ENCODE measurements at places on chromosomes 16 and 17.

- no peak for DNase-seq
These were observed 84.1 kb upstream of the CPHXL start for GRCh38 chr16:75810342-75810741.

GRCh38 chr17:66625311-66625767 is 209.6 kb upstream of the CACNG5 start:
- no peak for DNase-seq

- no peak for DNase-seq
These were observed 7.5 kb upstream of the GJD3 start for GRCh38 chr17:40372031-40372430.

DNA sequence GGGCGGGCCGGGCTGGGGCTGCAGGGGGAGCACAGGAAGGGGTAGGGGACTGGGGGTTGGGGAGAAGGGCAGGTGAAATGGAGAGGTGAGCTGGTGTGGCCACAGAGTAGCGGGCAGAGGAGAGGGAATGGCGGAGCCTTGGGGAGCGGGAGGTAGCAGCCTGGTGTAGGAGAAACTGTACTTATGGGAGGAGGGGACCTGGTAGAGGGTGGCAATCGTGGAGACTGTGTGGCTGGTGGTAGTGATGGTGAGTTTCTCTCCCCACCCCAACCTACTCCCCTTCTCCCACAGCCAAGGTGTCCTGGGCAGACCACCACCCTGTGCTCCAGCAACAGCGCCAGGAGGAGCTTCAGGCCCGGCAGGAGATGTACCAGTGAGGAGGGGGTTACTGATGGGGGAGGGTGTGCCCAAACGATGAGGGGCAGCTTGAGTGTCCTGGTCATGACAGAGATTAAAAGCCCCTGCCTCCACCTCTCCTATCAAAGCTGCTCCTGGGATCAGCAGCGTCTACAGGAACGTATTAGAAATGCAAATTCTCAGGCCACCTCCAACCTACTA is 831 bp downstream of the ALOX15B start:
- DNase-seq = no peak

DNA sequence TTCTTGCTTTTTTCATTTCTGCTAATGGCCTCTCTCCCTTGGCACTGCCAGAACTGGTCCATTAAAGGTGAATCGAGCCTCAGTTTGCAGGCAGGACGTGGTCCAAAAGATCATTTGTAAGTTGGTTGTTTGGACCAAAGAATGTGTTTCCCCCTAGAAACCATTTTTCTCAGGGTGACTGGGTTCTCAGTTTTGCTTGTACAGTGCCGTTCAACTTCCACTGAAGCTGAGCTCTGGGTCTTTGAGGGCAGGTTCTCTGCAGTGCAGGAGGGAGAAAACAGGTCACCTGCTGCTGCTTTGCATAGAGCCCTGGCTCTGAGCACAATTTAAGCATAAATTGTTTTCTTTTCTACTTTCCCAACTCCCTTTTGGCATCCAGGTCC is 9.0 kb upstream of the AMZ2 start:
- DNase-seq = no peak

- no peak for DNase-seq
These were observed 593 bp downstream of the GFER start for GRCh38 chr16:1984347-1985225.

DNA sequence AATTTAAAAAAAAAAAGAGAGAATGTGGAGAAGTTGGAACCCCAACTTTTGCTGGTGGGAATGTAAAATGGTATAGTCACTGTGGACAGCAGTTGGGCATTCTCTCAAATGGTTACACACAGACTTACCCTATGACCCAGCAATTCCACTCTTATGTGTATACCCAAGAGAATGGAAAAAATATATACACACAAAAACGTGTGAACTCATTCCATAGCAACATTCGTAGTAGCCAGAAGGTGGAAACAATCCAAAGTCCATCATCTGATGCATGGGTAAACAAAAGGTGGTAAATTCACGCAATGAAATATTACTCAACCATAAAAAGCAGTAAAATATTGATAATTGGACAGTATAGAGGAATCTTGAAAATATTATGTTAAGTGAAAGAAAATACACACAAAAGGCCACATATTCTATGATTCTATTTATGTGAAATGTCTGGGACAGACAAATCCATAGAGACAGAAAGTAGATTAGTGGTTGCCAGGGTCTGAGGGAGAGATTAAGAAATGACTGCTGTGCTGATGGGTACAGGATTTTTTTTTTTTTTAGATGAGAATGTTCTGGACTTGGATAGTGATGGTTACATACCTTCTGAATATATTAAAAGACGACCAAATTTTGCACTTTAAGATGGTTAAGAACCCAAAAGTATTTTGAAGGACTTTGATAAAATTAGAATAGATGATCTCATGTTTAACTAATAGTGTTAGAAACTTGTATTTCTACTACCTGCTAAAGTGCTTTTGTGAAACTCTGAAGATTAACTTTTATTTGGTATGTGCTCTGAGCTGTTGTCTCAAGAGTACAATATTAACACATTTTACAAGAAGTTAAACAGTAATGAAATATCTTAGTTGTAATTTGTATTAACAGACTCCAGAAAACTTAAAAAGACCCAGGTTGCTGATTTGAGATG is 60.9 kb downstream of the MRTFB start:
- DNase-seq = no peak

- no peak for DNase-seq
These were observed 44.5 kb downstream of the AATF start for GRCh38 chr17:36993227-36993626.

DNA sequence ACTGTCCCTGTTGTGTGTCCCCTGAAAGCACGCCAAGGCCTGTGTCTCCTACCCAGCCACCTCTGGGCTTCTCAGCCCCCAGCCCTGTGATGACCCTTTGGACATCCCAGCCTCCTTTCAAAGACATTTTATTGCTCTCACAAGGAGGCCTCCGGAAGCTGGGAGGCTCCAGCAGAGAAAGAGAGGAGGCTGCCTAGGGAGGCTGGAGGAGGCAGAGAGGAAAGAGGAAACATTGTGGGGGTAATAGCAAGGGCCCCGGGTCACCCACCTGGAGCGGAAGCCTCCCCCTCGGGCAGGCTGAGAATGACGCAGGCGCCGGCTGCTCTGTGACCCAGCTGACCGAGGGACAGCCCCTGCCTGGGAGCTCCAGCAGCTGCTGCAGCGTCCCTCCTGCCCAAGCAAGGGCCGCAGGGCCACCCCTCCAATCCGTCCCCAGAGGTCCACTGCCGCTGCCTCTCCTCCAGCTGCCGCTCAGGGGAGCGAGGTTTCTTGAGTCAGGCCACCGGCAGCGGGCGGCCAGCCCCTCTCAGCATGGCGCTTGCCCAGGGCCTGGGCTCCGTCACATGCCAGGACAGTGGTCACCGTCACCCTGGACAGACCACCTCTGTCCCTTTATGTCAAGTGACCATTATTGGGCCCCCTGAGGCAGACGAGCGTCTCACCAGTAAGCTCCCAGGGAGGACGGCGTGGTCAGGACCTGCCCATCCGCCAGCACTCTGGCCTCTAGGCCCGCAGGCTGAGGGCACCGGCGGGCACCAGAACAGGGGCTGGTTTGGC is 29.3 kb downstream of the ACTG1 start:
- no peak for DNase-seq

GRCh38 chr17:79793924-79794304 is 3.0 kb downstream of the CBX8 start:
- DNase-seq = no peak

DNA sequence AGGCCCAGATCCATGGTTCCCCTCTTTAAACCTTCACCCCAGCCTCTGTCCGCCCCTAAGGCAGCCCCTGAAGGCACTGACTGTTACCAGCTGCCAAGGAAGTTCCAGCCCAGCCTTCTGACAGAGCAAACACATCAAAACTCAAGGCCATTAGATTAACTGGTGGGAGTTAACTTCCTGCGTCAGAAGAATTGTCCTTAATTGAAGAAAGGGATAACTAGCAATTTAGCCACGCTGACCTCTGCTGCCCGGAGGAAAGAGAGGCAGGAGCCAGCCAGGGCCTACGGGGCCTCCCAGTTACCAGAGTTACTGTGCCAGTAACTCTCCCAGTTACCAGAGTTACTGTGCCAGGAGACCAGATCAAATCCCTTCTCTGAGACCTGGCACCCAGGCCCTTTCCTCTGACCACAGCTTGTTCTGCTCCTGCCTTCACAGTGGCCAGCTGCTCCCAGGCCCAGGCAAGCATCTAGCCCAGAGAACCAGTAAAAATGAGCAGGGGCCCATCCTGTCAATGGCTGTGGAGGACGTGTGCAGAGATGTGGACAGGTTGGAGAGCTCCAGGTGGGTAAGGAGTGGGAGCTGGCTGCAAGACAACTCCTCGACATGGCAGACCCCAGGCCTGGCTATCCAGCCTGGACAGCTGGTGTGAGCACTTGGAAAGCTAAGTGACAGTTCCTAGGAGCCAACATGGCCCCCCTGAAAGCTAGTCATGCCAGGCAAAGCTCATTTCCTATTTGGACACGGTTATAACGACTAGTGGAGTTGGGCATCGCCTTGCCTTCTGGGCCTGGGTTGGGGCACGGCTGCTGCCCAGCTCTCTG is 2.8 kb upstream of the PITPNM3 start:
- DNase-seq = no peak

- DNase-seq = no peak
These were observed 2.7 kb upstream of the CAPNS2 start for GRCh38 chr16:55563797-55564196.

GRCh38 chr16:66538910-66539309 is 11.0 kb downstream of the TK2 start:
- DNase-seq = no peak

- DNase-seq = no peak
These were observed 9.1 kb upstream of the PHF12 start for GRCh38 chr17:28960256-28961061.

- no peak for DNase-seq
These were observed 11.0 kb upstream of the BEAN1 start for GRCh38 chr16:66416136-66416535.

- DNase-seq = no peak
These were observed 36.5 kb upstream of the SRSF1 start for GRCh38 chr17:58043221-58044181.

GRCh38 chr16:87661561-87661960 is 59.3 kb downstream of the JPH3 start:
- DNase-seq = peak; percentile 25

GRCh38 chr17:67279115-67279514 is 34.1 kb upstream of the HELZ start:
- no peak for DNase-seq

GRCh38 chr17:66492561-66493005 is 190.2 kb downstream of the PRKCA start:
- DNase-seq = no peak

DNA sequence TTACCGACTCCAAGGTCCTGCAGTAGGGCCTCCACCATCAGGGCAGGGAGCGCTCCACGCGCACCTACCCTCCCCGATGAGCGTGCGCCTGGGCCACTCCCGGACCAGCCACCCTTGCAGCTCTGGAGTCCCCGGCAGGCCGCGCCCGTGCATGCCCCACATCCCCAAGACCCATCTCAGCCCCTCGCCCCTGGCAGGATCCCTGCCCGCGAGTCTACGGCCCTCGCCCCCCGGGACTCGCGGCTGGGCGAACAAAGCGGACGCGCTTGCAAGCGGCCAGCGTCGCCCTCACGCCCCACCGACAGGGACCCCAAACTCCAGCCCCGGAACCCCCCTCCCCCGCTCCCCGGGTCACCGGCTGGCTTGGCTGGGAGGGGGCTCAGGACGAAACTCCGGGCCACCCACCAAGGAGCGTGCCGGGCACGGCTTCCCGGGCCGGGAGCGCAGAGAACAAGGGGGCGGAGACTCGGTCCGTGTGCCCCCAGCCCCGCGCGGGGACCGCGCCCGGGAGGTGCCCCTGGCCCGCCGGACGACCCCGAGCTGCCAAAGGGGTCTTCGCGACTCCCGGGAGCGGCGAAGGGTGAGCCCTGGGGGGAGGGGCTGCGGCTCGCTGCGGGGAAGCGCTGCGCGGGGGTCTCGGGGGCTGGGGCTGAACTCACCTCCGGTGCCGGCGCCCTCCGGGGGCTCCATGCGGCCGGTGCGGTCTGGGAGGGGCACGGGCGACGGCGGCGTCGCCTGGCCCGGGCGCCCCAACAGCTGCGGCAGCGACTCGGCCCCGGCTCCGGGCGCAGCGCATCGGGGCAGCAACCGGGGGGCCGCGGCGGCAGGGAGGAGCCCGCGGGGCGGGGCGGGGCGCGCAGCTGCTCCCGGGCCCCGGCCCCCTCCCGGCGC is at the start of gene DBNDD1:
DBNDD1 (minus strand) TSS at position 805 of the 891 bp plus-strand sequence; CDS start at position 690, 115 bp downstream.
- no peak for DNase-seq

GRCh38 chr16:12255919-12256665 is 279.6 kb downstream of the SNX29 start:
- no peak for DNase-seq

DNA sequence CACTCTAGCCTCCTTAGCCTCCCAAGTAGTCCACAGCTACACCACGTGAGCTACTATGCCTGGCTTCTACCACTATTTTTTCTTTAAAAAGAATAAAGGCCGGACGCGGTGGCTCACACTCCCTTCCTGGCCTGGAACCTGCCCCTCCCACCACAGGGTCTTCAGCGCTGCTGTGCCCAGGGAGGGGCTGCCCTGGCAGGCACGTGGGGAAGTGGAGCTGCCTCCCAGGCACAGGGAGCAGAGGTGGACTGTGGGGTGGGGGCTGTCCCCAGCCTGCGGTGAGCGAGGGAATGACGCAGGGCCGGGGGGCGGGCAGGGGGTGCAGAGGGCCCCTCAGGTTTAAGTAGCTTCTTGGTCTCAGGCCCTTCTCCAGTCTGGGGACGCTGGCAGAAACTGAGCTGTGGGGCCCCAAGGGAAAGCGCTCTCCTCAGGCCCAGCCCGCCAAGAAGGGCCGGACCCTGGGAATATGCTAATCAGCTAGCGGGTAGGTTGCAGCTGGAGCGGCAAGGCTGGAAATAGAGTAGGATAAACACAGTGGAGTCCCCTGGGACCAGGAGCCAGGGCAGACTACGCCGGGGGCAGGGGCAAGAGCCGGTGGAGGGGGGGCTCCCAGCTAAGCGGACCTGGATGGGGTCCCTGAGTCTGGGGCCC is 46.8 kb downstream of the TIMM22 start:
- no peak for DNase-seq

DNA sequence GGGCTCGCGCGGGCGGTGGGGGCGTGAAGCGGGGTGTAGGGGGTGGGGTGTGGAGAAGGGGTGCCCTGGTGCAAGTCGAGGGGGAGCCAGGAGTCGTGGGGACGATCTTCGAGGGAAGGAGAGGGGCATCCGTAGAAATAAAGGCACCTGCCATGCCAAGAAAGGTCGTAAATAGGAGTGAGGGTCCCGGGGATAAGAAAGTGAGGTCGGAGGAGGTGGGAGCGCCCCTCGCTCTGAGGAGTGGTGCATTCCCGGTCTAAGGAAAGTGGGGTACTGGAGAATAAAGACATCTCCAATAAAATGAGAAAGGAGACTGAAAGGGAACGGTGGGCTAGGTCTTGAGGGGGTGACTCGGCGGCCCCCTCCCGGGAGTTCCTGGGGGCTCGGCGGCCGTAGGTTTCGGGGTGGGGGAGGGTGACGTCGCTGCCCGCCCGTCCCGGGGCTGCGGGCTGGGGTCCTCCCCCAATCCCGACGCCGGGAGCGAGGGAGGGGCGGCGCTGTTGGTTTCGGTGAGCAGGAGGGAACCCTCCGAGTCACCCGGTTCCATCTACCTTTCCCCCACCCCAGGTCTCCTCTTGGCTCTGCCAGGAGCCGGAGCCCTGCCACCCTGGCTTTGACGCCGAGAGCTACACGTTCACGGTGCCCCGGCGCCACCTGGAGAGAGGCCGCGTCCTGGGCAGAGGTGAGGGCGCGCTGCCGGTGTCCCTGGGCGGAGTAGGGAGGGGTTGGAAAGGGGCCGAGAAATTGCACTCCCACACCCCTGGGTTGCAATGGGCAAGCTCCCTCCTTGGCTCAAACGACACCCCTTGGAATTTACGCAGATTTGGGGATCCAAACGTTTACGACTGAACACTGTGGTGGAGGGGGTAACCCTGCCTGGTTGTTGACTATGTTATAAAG is 888 bp downstream of the CDH1 start:
- no peak for DNase-seq

All from CD4-positive, alpha-beta T cell treated with Interleukin-10 for 1 hour (primary cell).